ENCODE measurements at places on chromosomes 2 and 18. TPM values are rescaled to one million over a fixed set of nuclear protein-coding genes. Genes with fewer than 3 reads are reported as not detected.
A peak's percentile ranks its signal among the peaks of the same experiment; 100 is the strongest.

GRCh38 chr18:46917803-46918600, 600 bp downstream of the KATNAL2 start:
- H3K27ac ChIP-seq: peak overlapping the region; percentile 58
- peak overlapping the region; percentile 85 for H3K4me3 ChIP-seq
- H3K36me3 ChIP-seq: no peaks in the 10 kb centered on the region
- DNase-seq: no peak
- H3K27me3 ChIP-seq: no peaks in the 10 kb centered on the region

GRCh38 chr2:26529406-26530239, 51.7 kb upstream of the OTOF start:
- DNase-seq: no peak
- H3K27ac ChIP-seq: no peak overlapping the region
- H3K36me3 ChIP-seq: no peaks in the 10 kb centered on the region
- H3K27me3 ChIP-seq: no peaks in the 10 kb centered on the region

DNA sequence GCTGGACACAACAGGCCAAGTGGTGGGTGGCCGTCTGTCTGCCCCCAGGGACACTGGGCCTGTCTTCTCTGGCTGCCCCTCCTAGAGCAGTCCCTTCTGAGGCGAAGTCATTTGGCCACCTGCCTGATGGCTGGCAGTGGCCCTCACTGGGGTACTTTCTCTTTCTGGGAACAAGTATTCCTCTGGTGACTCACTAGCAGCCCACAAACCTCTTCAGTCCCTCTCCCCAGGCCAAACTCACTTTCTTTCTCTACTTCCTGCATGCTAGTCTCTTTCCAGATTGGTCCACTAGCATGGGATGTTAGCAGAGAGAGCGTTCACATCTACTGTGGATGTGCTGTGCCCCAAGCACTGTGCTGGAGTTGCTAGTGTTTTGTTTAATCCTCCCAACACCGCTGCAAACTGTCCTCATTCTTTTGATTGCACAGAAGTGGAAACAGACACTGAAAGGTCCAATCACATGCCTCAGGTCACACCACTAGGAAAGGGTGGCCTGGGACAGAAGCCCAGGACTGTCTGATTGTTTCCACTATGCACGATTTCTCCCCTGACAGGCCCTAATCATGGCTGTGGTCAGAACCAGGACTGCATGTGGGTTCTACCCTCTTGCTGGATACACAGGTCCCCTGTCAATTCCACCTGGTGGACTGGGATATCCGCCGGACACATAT, 5.2 kb downstream of the DYSF start:
- no peak overlapping the region for H3K4me3 ChIP-seq
- H3K4me1 ChIP-seq: no peaks in the 10 kb centered on the region
- peaks cover 26% of the 10 kb centered on the region for H3K27me3 ChIP-seq

GRCh38 chr18:13067124-13067523, 76.0 kb downstream of the CEP192 start:
- H3K4me1 ChIP-seq: peaks cover 13% of the 10 kb centered on the region
- H3K27ac ChIP-seq: no peak overlapping the region
- no peaks in the 10 kb centered on the region for H3K27me3 ChIP-seq
- H3K4me3 ChIP-seq: no peak overlapping the region
- no peak for DNase-seq

DNA sequence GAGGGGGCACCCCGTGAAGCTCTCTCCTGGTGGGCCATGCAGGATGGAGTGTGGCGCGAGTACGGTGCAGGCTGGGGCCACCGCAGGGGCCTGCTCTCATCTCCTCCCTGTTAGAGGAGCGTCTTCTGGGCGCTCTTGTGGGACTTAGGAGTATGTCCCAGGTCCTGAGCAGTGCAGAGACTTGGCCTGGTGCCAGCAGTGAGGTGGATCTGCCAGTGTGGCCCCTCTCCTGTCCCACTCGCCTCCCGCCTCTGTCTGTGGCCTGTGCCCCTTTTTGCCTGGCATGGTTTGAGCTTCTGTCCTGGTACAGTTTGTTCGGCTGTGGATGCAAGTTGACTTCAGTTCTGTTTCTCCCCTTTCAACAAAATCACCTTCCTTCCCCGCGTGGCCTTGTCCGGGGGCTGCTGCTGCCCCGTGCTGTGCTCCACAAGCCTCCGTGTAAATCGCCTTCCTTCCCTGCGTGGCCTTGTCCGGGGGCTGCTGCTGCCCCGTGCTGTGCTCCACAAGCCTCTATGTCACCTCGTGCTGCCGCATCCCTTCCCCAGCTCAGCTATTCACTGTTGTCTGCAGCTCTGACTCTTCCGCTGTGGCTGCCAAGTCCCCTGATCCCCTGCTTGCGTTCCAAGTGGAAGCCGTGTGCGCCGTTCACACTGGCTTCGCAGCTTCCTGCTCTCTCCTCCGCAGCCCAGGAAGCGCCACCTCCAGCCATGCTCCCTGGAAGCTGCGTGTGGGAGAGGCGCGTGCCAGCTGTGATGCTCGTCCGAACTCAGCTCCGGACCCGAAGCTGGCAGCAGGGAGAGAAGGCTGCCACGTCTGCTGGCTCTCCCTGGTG, 13.7 kb downstream of the LDLRAD4 start:
- peak; percentile 11 for DNase-seq
- no peak overlapping the region for H3K27ac ChIP-seq
- H3K4me1 ChIP-seq: no peaks in the 10 kb centered on the region
- H3K36me3 ChIP-seq: no peaks in the 10 kb centered on the region
- H3K27me3 ChIP-seq: peaks cover 1% of the 10 kb centered on the region

- H3K4me1 ChIP-seq: no peaks in the 10 kb centered on the region
- no peak for DNase-seq
- H3K36me3 ChIP-seq: no peaks in the 10 kb centered on the region
- no peak within 1 kb of the TSS for H3K4me3 ChIP-seq
Measured at GRCh38 chr2:21123473-21124393, at the start of gene TDRD15. Gene TDRD15 (plus strand): TSS chr2:21123968. CDS start chr2:21137468, 13,500 bp downstream.

GRCh38 chr2:212158081-212158480, 380.5 kb downstream of the ERBB4 start:
- DNase-seq: no peak
- no peaks in the 10 kb centered on the region for H3K36me3 ChIP-seq
- no peak overlapping the region for H3K4me3 ChIP-seq

DNA sequence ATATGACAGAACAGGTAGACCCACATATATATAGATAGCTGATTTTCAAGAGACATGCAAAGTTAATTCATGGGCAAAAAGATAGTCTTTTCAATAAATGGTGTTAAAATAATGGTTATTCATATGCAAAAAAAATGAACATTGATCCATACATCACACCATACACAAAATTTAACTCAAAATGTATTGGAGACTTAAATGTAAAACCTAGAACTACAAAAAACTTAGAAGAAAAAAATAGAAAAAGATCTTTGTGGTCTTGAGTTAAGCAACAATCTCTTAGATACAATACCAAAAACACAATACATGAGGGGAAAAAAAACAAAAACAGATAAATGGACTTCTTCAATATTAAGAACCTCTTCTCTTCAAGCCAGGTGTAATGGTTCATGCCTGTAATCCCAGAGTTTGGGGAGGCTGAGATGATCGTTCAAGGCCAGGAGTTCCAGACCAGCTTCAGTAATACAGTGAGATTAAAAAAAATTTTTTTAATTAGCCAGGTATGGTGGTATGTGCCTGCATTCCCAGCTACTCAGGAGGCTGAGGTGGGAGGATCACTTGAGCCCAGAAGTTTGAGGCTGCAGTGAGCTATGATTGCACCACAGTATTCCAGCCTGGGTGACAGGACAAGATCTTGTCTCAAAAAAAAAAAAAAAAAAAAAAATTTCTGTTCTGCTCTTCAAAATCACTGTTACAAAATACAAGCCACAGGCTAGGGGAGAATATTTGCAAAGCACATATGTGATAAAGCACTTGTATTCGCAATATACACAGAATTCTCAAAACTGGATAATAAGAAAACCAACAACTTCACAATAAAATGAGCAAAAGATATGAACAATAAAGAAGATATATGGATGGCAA, 32.7 kb upstream of the MYCN start:
- H3K27me3 ChIP-seq: peaks cover 4% of the 10 kb centered on the region
- no peaks in the 10 kb centered on the region for H3K36me3 ChIP-seq
- no peaks in the 10 kb centered on the region for H3K4me1 ChIP-seq
- no peak overlapping the region for H3K4me3 ChIP-seq
- H3K27ac ChIP-seq: no peak overlapping the region

GRCh38 chr2:130258356-130258755, 60.1 kb upstream of the TUBA3E start:
- DNase-seq: no peak
- no peaks in the 10 kb centered on the region for H3K4me1 ChIP-seq
- no peak overlapping the region for H3K4me3 ChIP-seq
- peaks cover 31% of the 10 kb centered on the region for H3K27me3 ChIP-seq
- H3K27ac ChIP-seq: no peak overlapping the region

DNA sequence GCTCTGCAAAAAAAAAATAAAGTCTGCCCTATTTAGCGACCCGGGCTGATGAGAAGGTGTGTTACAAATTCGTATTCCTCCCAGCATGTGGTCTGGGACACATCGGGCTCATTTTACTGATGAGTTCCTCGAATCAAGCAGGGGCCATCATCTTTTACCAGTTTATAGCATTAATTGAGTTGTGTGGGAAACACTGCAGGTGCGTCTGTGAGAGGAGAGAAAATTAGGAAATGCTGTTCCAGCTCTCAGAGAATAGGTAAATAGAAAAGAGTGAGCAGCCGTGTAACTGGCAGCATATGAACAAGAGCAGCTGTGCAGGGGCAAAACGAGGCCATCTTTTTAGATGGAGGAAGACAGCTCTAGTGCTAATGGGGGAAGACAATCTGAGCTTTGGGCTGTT, 216.7 kb downstream of the SETBP1 start:
- DNase-seq: no peak
- peaks cover 4% of the 10 kb centered on the region for H3K27me3 ChIP-seq
- no peak overlapping the region for H3K4me3 ChIP-seq
- H3K4me1 ChIP-seq: peaks cover 30% of the 10 kb centered on the region
- no peak overlapping the region for H3K27ac ChIP-seq
- peaks cover 2% of the 10 kb centered on the region for H3K36me3 ChIP-seq

- no peaks in the 10 kb centered on the region for H3K27me3 ChIP-seq
- H3K4me1 ChIP-seq: no peaks in the 10 kb centered on the region
- no peak for DNase-seq
- H3K27ac ChIP-seq: no peak overlapping the region
- no peak overlapping the region for H3K4me3 ChIP-seq
Measured at GRCh38 chr18:76435316-76435989, 59.6 kb downstream of the ZNF516 start.

- no peaks in the 10 kb centered on the region for H3K36me3 ChIP-seq
- H3K27me3 ChIP-seq: peaks cover 5% of the 10 kb centered on the region
- DNase-seq: peak; percentile 49
- H3K4me1 ChIP-seq: peaks cover 11% of the 10 kb centered on the region
- no peak overlapping the region for H3K27ac ChIP-seq
Measured at GRCh38 chr2:152573168-152573567, 144.1 kb downstream of the PRPF40A start.

The SERPINB12 gene
- not detected for total RNA-seq

The PLGLB1 gene
- total RNA-seq: 2.8 TPM

The NLRC4 gene
- total RNA-seq: 0.30 TPM

The CNGA3 gene
- total RNA-seq: not detected

The DNAJC5G gene
- not detected for total RNA-seq

Data from activated CD4-positive, alpha-beta memory T cell treated with anti-CD3 and anti-CD28 coated beads, Interleukin-2, amount 10 ng/mL, durations not matched to agents 7 days and 5 days (primary cell).